Left colon (tissue), 2 donors: ENCODE measurements at places on chromosomes 5 and 9. TPM values are rescaled to one million over a fixed set of nuclear protein-coding genes. Genes with fewer than 3 reads are reported as not detected.

Gene SLF1
- 4.2 TPM for total RNA-seq

Gene RICTOR
- 22.6 TPM for total RNA-seq

Gene PPP3R2
- 0.12 TPM for total RNA-seq

Gene GABRA6
- total RNA-seq, result not detected

Gene BNC2
- 19.3 TPM for total RNA-seq

Gene CKS2
- 21.2 TPM for total RNA-seq

Gene ADGRV1
- 7.3 TPM for total RNA-seq

Gene CNTNAP3B
- 4.4 TPM for total RNA-seq

Gene GNA14
- total RNA-seq, result 12.3 TPM

Gene DRD1
- 0.09 TPM for total RNA-seq

Gene IFNK
- total RNA-seq, result not detected

Gene LCN6
- 1.0 TPM for total RNA-seq

Gene TLN1
- total RNA-seq, result 172 TPM

- DNase-seq, result no peak
Measured at GRCh38 chr5:115809946-115810345, 6.5 kb downstream of the CDO1 start.

- no peak for DNase-seq
Measured at GRCh38 chr5:177475563-177476427, 2.4 kb upstream of the DBN1 start.

DNA sequence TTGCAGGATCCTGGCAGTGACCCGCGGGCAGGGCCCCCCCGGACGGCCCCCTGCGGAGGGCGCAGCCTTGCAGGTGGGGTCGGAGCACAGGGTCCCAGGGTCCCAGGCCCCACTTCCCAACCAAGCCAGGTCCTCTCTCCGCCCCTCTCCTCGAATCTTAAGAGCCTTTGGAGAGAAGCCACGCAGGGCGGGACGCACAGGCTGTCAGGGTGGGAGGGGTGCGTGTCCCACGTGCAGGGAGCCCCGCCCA lies 18.4 kb upstream of the EGFL7 start:
- DNase-seq, result peak; percentile 93

DNA sequence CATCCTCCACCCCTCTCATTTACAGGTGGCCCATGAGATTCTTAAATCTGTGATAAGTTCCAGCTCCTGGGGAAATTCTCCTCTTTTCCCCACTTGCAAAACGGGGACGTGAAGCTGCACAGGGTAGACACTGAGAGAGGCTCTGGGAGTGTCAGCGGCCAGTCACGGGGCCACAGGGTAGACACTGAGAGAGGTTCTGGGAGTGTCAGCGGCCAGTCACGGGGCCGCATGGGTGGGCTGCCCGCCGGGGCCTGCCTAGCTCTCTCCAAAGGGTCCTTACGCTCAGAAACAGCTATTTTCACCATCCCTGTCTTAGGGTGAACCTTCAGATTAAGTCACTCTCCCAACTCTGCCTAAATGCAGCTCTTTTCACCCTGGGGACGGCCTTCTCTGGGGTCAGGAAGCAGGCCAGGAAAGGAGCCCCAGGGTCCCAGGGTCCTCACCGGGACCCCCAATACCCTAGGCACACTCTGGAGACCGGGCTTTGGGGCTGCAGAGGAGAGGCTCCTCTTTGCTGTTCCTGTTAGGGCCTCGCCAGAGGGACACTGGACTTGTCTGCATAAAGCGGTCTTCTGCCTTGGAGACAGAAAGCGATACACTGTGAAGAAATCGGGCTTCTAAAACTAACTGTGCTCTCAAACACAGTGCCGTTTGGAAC lies 1.5 kb downstream of the FAM78A start:
- no peak for DNase-seq

DNA sequence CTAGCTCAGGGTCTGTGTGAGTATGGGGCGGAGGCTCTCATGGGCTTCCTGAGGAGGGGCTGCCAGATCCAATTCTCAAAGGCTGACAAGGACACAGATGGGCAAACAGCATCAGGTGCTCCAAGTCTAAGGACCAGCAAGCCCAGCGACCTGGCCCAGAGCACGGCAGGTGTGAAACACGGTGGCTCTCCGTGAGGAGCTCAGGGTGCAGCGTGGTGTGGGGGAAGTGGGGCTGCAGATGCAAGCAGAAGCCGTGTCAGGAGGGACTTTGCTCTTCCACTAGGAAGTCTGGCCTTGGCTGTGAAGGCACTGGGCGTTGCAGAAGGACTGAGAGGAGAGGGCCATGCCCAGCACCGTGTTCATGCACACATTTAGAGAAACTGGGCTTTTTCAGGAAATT lies 420.0 kb downstream of the GADD45G start:
- no peak for DNase-seq

DNA sequence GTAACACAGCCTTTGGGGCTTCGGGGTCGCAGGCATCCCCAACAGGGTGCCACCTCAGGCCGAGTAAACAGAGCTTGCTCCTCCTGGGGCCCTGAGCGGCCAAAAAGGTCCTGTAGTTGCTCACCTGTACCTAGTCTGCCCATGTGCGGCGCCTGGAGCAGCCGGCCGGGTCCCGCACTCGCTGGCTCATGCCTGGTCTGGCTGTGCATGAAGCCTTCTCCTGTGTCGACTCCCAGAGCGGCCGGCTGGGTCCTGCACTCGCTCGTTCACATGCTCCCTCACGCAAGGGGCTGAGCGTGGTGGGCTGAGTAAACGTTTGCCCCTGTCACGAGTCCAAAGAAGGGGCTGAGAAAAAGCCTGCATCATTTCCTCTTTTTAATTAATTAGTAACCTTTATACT lies 162.4 kb upstream of the TUT7 start:
- DNase-seq, result no peak

DNA sequence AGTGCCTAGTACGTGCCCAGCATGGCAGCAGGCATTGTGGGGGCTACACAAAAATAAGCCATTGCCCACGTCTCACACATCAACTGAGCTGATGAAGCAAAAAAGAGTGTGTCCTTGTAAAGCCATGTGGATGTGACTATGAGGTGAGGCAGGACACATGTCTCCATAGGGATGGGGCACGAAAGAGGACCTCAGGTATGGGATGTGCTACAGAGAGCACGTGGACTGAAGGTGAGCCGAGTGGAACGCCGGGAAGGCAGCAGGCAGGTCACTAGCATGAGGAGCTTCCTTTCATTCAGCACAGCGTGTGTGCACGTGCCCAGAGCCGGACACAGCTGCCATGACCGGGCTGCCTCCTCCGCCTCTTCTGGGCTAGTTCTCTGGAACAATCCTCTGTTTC lies 429.8 kb downstream of the SPOCK1 start:
- no peak for DNase-seq

DNA sequence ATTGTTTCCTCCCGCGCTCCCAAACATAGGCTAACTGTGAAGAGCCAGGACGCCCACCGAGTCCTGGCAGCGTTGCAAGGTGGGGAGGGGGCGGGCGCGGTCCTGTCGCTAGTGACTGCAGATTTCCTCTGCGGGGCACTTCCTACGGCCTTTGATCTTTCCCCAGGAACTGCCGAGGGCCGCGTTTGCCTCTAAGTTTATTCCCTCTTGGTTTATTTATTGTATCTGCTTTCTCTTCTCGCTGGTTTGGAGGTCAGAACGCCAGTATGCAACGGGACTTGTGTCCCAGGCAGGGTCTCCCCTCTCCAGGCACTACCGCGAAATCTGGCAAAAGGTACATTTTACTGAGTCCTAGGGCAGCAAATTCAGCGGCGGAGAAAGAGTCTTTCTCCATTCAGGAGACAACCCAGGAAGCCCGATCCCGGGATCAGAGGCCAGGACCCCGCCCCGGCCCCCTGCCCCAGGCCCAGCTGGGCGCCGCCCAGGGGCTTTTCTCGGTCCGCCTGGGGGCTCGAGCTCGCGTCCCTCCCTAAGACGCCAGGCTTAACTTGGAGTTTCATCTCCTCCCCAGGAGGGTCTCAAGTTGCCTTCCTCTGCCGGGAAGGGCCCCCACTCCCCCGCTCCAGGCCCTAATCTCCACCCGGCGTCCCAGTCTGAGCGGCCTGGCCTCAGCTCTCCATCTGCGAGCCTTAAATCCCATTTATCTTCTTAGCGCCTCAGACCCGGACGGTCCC lies 884 bp upstream of the EGFLAM start:
- DNase-seq, result no peak

DNA sequence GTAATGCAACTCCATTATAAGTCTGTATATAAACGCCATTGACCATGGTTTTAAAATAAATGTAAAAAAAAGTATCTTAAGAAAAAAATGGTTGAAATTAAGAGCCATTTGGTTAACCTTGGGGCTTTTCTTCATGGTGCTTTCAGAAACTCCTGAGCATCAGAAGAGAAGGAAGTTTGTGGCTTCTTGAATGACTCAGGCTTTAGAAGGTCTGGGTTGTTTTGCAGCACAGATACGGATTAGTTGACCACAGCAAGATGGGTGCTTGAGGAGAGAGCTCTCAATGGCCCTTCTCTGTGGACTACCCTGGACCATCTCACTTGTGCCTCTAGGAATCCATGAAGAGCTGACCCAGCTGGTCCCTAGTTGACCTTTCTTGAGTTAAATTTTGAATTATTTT lies 189.5 kb downstream of the TMEM38B start:
- DNase-seq, result no peak

DNA sequence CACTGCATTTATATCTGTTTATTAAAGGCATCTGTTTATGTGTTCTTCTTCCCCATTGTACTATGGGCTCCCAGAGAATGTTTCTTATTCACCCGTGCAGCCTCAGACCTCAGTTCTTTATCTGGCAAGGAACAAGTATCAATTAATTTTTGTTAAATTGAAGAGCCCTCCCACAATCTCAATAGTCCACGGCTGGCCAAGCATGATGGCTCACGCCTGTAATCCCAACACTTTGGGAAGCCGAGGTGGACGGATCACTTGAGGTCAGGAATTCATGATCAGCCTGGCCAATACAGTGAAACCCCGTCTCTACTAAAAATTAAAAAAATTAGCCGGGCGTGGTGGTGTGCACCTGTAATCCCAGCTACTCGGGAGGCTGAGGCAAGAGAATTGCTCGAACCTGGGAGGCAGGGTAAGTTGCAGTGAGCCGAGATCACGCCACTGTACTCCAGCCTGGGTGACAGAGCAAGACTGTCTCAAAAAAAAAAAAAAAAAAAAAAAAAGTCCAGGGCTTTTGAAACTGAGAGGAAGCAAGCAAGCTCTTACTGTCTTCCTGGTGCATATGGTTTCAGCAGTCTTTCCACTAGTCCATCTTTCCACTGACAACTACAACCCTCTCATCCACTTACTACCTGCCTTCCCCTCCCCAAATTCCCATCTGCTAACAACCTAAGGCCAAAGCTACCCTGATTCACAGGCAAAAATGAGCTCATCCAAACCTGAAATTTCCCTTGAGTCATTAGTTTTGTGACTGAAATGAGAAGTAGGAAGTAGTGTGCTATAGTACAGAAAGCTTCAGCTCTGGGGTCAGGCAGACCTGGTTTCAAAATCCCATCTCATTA lies 2.3 kb upstream of the HK3 start:
- DNase-seq, result no peak

DNA sequence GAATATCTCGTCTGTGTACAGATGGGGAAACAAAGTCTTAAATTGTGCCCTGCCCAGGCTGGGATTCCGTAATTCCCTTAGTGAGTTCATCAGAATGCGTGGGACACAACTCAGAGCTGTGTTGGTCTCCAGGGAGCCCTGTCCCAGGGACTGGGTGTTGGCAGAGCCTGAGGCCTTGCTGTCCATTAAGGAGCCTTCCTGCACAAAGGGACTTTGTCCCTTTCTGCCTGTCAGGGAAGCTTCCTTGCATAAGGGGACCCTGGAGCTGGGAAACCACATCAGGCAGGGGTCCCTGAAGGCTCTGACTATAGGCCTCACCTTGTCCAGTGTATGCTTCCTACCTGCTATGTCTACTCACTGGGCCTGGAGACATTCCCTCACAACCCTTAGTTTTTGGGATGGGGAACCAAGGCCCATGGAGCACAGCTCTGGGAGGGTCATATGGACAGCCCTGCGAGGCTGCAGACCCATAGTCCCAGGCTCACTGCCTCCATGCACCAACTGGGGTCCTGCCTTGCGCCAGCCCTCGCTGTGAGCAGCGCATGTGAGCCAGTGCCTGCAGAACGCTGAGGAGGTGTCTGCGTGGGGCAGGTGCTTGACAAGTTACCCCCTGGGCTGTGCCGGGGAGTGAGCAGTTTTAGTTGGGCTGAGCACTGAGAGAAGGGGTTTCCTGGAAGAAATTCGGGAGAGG lies 1.6 kb downstream of the CARD19 start:
- DNase-seq, result peak; percentile 23

- DNase-seq, result no peak
Measured at GRCh38 chr9:10697044-10697443, 84.2 kb upstream of the PTPRD start.

DNA sequence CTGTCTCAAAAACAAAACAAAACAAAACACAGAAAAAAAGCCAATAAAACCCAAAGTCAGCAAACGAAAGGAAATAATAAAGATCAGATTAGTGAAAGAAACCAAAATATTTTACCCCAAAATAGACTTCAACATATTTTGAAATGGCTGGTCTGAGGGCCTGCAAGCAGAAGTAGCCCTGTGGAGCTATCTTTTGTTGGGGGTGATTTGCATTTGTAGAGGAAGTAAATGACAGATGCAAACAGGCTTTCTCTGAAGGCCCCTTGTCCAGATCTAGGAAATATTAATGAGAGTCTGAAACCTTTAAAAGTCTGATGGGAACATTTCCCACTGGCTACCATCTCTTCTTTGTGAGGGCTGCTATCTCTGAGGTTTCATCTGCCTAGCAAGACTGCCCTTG lies 74.0 kb downstream of the GCNT4 start:
- no peak for DNase-seq

GRCh38 chr5:113029614-113030013 lies 53.0 kb downstream of the DCP2 start:
- no peak for DNase-seq

GRCh38 chr5:53994148-53994547 lies 316.2 kb downstream of the ARL15 start:
- no peak for DNase-seq

GRCh38 chr5:136070486-136071285 lies 41.9 kb downstream of the TGFBI start:
- no peak for DNase-seq

DNA sequence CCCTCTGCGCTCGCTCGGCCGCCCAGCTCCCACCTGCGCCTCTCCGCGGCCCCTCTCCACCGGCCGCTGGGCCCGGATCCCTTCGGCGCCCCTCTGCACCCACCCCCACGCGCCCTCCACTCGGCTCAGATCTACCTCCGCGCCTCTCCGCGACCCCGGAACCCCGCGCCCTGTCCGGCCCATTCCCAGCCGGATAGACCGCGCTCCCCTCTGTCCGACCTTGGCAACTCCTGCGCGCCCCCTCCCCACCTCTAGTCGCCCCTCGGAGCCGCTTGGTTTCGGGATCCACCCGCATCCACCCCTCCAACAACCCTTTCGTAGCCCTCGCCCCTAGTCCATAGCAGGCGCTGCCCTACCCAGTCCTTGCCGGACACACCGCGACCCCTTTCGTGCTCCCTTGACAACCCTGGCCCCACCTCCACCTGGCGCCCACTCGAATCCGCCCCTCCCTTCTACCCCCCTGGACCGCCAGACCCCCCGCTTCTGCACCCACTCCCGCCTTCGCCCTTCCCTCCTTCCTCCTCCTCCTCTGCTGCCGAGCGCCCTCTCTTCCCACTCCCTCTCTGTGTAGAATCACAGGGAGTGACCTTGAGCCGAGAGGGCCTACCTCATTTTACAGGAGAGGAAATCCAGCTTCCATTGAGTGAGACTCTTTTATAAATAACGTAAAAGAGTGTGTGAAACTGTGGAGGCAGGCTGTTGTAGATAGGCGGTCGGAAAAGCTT lies 525 bp upstream of the AK3 start:
- DNase-seq, result peak; percentile 64

- DNase-seq, result no peak
Measured at GRCh38 chr9:121292801-121293241, 24.9 kb downstream of the GSN start.
